ENCODE measurements at places on chromosomes 1 and 21. TPM values are rescaled to one million over a fixed set of nuclear protein-coding genes. Genes with fewer than 3 reads are reported as not detected.
A peak's percentile ranks its signal among the peaks of the same experiment; 100 is the strongest.

GRCh38 chr1:178819123-178819522 is 51.8 kb downstream of the ANGPTL1 start:
- no peak for DNase-seq

GRCh38 chr1:87728169-87728568 is 399.5 kb downstream of the LMO4 start:
- DNase-seq: no peak

- DNase-seq: no peak
Measured at GRCh38 chr1:17400725-17401341, 28.8 kb downstream of the PADI6 start.

DNA sequence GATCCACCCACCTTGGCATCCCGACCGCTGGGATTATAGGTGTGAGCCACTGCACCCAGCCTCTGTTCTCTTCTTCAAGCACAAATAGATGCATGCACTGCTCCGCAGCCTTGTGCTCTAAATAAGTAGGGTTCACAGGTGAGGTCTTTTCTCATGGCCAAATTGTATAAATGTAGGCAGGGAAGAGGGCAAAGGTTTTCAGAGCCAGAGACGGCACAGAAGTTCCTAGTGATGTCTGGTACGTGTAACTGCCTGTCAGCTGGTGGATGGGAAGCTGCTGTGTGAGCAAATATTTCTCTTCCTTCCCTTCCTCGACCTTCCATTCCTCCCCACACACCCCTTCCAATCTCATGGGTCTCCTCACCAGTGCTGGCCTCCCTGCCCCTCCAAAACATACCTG is 70.8 kb upstream of the FAM20B start:
- no peak for DNase-seq

DNA sequence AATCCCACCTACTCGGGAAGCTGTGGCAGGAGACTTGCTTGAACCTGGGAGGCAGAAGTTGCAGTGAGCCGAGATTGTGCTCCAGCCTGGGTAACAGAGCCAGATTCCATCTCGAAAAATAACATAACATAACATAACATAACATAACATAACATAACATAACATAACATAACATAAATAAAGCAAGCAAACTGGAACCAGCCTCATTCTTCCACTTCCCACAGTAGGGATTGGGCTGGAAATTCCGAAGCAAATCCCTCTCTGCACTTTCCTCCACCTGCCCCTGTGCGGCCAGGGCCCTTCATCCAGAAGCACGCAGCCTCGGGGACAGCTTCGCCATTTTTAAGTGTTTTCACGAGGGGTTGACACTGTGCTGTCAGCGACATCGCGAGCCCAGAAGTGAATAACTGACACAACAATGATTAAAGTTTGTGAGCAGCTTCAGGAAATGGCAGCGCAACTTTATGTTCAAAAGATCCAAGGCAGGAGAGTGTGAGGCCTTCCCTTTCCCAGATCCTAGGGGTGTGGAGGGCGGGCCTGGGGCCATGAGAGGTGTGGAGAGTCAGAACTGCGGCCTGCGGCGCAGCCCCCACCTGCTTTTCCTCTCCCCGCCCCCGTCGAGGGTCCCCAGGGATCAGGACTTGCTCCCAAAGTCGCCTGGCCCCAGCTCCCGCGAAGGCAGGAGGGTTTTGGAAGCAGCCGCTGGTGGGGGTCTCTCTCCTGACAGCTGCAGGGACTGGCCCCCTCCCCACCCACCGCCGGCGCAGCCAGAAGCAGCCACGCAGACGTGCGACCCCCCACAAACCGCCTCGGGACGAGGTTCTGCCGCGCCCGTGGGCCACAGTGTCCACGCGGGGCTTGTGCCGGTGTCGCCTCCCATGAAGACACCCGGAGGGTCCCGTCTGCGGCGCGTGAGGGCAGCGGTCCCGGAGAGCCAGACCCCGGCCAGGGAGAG is 651 bp upstream of the GABRD start:
- DNase-seq: no peak

GRCh38 chr1:55751776-55752175 is 536.6 kb upstream of the USP24 start:
- DNase-seq: no peak

PANK4 gene
- total RNA-seq: 17.0 TPM

GRCh38 chr1:221394011-221394544 is 347.8 kb downstream of the DUSP10 start:
- DNase-seq: peak; percentile 90

- no peak for DNase-seq
Measured at GRCh38 chr1:181018901-181019681, 3.6 kb downstream of the STX6 start.

DNA sequence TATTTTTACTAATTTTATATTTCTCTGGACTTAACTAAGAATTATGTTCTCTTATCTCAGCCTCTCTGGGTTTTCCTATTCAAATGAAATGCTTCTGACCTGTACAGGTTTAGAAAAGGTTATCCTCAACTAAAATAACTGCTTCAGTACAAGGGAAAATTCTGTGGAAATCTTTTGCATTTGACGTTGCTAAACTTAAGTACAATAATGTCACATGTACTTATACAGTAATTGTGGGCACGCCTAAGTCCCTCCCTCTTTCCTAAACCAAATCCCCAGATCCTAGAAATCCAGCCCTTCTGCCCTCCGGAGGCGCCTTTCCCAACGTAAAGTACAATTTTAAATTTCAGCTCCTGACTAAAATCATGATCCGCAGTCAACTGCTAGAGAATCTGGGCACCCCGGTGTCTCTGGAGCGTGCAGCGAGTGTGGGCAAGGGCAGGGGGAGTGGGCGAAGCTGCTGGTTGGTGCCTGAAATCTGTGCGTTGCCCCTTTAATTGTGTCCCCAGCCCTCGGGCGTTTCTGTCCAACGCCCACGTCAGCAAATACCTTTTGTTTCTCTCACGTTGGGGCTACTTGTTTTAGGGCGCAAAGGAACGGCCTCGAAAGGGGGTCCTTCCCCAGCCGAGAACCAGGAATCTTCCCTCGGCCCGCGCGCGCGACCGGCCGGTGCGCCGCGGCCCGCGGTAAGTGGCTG is at the start of gene ZBTB8A:
Gene ZBTB8A (plus strand): TSS at position 541 of the 697 bp plus-strand sequence. CDS start 53,505 bp downstream, outside the sequence.
- DNase-seq: peak; percentile 80

DNA sequence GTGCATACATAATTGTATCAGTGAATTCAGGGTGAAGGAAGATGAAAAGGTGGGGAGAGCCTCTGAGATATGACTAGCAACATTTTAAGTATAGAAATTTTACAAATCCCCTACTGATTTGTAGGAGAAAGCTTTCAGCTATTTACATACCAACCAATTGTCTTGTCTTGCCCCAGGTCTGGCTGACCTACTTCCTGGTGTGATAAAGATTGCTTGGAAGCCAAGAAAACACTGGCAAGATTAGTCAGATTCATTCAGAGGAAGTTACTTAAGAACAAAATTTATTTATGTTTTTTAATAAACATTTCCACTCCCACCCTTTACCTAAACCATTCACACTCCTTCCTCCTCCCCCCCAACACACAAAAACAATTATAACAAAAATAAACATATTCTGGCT is 17.5 kb downstream of the PTGS2 start:
- DNase-seq: no peak

GRCh38 chr1:173064011-173064410 is 13.3 kb upstream of the TNFSF18 start:
- DNase-seq: peak; percentile 54

DNA sequence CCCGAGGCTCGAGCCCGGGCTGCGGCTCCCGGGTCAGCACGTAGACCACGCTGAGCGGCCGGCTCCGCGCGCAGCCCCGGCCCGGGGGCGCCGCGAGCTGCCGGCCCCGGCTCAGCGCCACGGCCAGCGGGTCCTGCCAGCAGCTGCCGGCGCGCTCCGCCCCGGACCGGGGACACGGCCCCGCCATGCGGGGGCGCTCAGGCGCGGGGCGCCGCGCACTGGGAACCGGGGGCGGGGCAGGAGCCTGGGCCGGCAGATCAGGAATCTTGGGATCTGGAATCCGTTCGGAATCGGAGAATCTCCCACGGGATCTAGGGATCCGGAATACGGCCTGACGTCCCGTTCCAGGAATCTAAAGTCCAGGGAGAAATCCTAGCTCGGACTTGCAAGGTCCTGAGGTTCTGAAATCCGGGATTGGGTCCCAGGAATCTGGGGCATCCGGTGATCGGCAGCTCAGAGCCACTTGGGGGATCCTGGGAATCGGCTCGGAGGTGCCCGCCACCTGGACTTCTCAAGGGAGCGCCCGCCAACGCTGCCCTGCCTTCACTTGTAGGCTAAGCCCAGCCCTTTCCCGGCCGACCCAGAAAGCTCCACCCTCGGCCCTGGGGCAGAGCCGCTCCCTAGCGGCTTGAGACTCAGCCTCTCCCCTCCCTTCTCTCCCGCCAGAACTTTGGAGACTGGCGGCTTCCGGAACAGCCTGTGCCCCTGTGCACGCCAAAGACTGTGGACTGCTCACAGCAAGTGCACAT is at the start of gene MAP3K6:
Gene MAP3K6 (minus strand): TSS at position 551 of the 749 bp plus-strand sequence. CDS start 364 bp downstream, at position 187.
- DNase-seq: peak; percentile 73

DNA sequence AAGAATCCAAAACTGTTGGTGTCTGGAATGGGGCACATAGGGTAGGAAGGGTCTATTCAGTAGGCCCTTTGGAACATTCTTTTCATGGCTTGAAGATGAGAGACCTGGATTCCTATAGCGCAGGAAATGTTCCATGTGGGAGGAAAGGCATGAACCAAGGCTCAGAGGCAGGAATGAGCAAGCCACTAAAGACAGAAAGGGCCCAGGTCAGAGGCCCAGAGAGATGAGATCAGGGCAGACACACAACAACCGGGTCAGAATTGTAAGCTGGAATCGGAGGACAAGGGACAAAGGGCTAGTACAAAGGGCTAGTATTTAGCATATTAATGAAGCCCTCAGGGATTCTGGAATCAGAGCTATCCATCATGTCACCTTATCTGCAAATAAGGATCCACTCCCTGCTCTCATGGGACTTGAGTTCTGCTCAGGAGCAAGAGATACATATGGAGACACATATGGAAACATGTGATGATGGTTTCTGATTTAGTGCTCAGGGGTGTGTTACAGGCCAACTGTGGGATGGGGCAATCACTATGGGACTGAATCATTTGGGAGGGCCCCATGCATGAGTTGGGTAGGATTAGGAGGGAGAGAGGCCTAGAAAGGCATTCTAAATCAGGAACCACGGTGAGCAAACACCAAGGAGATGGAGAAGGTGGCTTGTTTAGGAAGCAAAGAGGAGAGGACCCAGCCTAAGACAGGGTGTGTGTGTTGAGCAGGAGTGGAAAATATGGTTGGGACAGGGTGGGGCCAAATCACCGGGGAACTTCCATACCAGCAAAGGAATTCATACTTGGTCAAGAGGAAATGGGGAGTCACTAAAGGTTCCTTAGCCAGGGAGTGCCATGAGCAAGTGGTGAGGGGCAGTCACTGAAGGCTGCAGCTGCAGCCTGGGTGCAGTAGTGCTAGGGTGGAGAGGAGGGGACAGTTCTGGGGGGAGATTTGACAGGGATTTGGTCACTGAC is 8.6 kb downstream of the NECTIN4 start:
- DNase-seq: peak; percentile 15

PADI1 gene
- total RNA-seq: not detected

DNA sequence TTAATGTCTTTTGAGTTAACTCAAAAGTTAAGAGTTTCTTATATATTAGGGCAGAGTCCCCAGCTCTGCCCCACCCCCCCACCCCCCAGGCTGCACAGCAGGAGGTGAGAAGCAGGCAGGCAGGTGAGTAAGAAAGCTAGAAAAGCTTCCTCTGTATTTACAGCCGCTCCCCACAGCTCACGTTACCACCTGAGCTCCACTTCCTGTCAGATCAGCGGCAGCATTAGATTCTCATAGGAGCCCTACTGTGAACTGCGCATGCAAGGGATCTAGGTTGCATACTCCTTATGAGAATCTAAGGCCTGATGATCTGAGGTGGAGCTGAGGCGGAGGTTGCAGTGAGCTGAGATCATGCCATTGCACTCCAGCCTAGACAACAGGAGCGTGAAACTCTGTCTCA is 81.9 kb downstream of the SIM2 start:
- DNase-seq: no peak

KAZN gene
- total RNA-seq: 5.0 TPM

DNA sequence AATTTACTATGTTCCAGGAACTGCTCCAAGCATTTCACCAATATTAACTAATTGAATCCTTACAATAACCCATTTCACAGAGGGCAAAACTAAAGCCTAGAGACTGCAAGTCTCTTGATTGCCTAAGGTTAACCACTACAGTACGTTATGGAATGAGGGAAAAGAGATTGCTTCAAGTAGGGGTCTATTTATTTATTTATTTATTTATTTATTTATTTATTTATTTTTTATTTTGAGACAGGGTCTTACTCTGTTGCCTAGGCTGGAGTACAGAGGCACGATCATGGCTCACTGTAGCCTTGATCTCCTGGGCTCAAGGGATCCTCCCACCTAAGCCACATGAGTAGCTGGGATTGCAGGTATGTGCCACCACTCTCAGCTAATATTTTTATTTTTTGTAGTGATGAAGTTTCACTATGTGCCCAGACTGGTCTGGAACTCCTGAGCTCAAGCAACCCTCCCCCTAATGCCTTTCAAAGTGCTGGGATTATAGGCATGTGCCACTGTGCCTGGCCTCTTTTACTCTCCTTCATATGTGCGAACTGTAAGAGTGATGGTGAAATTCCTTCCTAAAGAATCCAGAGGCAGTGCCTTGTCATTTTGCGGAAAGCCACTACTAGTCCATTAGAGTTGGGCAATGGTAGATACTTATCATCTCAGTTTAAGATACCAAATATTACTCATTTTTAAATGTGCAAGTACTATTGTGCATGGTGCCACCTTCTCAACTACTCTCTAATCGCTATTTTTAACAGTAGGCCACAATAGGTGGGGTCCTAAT is 65.7 kb upstream of the CYP2J2 start:
- no peak for DNase-seq

DNA sequence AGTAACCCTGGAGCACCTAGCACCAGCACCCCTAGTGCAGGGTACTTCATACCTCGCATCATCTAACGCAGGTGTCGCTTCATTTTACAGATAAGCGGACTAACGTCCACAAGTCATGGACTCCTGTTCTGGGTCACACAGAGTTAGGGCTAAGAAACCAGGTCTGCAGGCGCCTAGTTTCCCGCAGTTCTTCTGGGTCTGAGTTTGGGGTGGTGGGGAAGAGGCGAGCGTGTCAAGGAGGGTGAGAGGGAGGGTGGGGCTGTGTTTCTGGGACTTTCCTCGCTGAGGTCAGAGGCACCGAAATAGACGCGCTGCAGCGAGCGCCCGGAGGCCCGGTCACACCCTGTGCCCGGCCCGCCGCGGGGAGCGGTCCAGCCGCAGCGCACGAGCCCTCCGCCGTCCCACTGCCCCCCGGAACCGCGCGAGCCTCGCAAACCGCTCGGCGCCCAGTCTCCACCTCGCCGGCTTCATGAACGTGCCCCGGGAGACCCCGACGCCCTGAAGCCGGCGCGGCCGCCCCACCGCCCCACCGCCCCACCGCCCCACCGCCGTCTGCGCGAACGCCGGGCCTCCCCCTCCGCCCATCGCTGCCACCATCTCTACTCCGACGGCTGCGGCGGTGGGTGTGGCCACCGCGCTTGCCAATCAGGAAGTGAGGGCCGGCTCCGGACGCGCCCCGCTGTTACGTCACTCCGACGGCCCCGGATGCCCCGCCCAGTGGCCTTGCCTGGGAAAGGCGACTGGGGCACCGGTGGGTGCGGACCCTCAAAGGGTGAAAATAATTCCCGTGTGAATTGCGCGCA is 12.3 kb downstream of the IFI6 start:
- peak; percentile 79 for DNase-seq

C1orf141 gene
- not detected for total RNA-seq

Data from fibroblast of lung (primary cell).